ENCODE measurements at places on chromosomes 3 and 15.

DNA sequence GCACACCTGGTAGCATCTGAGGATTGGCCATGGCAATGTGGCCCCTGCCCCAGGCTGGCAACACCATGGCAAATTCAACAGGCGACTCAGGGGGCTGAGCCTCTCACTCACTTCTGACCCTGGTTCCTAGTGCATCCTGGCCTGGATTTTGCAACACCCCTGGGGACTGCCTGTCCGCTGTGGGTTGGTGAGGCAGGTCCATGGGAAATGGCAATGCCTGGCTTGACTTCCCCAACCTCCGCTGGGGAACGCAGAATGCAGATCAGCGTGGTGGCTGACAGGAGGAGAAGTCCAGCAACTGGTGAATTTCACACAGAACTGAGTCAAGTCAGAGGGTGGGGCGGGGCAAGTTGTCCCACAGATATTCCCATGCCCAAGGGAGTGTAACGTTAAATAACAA is 3.9 kb upstream of the PSTPIP1 start:
- H3K27me3 ChIP-seq: no peaks in the 10 kb centered on the region
- H3K36me3 ChIP-seq: no peaks in the 10 kb centered on the region
- no peak overlapping the region for H3K27ac ChIP-seq

- H3K27me3 ChIP-seq: peaks cover 20% of the 10 kb centered on the region
- H3K36me3 ChIP-seq: no peaks in the 10 kb centered on the region
- no peaks in the 10 kb centered on the region for H3K4me1 ChIP-seq
- H3K4me3 ChIP-seq: no peak overlapping the region
- H3K27ac ChIP-seq: no peak overlapping the region
Observed at GRCh38 chr15:70014860-70015490, 82.7 kb downstream of the TLE3 start.

DNA sequence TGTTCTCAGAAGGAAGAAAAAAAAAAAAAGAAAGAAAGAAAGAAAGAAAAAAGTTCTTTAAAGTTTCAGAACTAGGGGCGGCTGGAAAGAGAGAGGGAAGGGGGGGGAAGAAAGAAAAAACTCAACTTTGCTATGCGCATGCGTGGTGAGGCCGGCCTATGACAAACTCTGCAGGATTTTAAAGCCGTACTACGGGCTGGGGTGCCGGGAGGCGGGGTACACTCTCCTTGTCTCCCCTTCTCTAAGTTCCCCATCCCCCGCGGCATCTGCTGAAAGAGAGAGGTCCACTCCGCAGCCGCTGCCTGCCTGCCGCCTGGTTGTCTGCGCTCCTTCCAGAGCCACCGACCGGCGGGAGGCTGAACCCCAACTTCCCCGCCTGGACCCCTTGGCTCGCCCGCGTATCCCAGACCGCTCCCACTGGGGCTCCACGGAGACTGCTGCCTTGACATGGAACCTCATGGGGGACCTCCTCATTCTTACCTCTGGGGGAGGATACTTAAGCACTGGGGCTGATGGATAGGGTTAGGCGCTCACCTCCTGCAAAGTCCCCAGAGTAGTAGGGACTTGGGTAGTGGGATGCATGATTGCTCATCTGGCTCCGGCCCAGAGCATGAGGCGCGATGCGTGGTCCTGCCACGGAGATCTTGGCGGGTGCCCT is 1.4 kb upstream of the WNT5A start:
- H3K36me3 ChIP-seq: no peaks in the 10 kb centered on the region
- H3K27ac ChIP-seq: no peak overlapping the region

- H3K27ac ChIP-seq: no peak overlapping the region
- peaks cover 63% of the 10 kb centered on the region for H3K4me1 ChIP-seq
- H3K4me3 ChIP-seq: no peak overlapping the region
- no peak for DNase-seq
- H3K36me3 ChIP-seq: no peaks in the 10 kb centered on the region
Observed at GRCh38 chr3:191240486-191240885, 41.4 kb downstream of the OSTN start.

DNA sequence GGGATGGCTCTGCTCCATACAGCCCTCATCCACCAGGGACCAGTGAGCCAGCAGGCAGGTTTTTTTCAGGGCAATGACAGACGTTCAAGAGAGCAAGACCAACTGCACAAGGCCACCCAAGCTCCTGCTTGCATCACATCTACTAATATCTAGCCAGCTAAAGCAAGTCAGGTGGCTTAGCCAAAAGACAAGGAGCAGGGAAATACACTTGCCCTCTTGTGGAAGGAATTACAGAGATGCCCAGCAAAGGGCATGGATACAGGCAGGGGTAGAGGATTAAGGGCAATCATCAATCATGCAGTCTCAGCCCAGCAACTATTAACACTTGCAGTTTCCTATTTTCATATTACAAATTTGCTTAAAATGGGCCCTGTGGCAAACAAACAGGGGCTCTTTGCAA is 81.5 kb upstream of the NTRK3 start:
- no peak overlapping the region for H3K4me3 ChIP-seq
- no peaks in the 10 kb centered on the region for H3K4me1 ChIP-seq
- no peaks in the 10 kb centered on the region for H3K36me3 ChIP-seq
- no peak for DNase-seq

DNA sequence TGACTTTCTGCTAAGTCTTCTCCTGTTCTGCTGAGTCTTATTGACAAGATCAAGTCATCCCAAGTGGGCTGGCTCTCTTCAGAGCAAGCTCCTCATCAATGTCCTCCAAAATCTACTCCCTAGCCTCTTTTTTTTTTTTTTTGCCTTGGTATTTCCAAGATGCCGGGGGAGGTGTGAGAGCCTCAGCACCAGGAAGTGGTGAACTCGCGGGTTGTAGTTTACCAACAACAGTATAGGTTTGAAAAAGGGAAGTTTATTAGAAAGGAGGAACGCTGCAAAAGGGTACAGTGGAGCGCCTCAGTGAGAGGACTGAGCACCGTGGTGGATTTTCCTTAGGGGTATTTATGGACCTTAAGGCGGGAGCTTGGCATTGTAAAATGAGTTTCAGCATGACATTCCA is 94.3 kb upstream of the SGO1 start:
- no peaks in the 10 kb centered on the region for H3K27me3 ChIP-seq
- no peak for DNase-seq
- H3K27ac ChIP-seq: no peak overlapping the region
- no peak overlapping the region for H3K4me3 ChIP-seq
- no peaks in the 10 kb centered on the region for H3K36me3 ChIP-seq

GRCh38 chr3:99647081-99647480 is 8.7 kb downstream of the COL8A1 start:
- peaks cover 44% of the 10 kb centered on the region for H3K4me1 ChIP-seq
- DNase-seq: no peak
- no peak overlapping the region for H3K4me3 ChIP-seq
- no peaks in the 10 kb centered on the region for H3K27me3 ChIP-seq
- no peaks in the 10 kb centered on the region for H3K36me3 ChIP-seq

DNA sequence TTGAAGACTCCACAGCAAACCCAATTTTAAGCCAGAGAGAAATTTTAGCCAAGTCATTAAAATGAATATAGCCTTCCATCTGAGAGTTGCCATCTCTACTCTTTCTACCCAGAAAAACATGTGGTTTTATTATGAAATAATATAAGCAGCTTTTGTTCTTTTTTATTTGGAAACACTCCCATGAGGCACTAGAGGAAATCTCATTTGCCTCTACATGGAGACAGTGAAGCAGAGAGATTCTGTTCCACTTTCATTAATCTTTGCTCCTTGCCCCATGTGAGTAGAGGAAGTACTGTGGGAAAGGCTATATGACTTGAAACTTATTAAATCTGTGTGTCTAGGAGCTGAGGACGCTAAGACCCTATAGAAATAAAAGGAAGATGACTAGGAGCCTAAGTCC is 111.1 kb downstream of the P3H2 start:
- no peak overlapping the region for H3K27ac ChIP-seq
- peaks cover 53% of the 10 kb centered on the region for H3K4me1 ChIP-seq
- DNase-seq: no peak
- no peaks in the 10 kb centered on the region for H3K36me3 ChIP-seq
- H3K27me3 ChIP-seq: no peaks in the 10 kb centered on the region
- no peak overlapping the region for H3K4me3 ChIP-seq

GRCh38 chr3:183131186-183131725 is 31.3 kb downstream of the LAMP3 start:
- H3K4me1 ChIP-seq: peaks cover 21% of the 10 kb centered on the region
- H3K27me3 ChIP-seq: no peaks in the 10 kb centered on the region

GRCh38 chr15:73800662-73801345 is 47.7 kb upstream of the INSYN1 start:
- DNase-seq: peak; percentile 46
- H3K36me3 ChIP-seq: no peaks in the 10 kb centered on the region
